ENCODE measurements at places on chromosomes 1 and 21.

DNA sequence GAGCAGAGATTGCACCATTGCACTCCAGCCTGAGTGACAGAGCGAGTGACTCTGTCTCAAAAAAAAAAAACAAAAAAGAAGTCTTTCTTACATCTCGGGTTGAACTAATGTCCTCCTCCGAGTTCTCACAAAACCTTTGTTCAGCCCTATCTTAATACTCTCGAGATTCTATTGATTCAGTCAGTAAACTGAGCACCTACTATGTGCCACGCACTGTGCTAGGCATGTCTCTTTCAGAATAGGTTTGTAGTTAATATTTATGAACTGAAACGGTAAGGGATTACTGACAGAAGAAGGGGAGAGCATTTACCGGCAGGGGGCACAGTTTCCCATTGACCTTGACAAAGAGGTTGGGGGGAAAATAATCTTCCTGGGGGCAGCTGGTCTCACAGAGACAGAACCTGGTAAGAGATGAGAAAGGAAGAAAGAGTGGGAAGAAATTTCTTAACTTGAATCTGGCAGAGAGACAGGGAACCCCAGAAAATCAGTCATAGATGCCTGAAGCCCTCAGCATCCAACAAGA, 3.4 kb downstream of the PIAS3 start:
- no peak for DNase-seq

DNA sequence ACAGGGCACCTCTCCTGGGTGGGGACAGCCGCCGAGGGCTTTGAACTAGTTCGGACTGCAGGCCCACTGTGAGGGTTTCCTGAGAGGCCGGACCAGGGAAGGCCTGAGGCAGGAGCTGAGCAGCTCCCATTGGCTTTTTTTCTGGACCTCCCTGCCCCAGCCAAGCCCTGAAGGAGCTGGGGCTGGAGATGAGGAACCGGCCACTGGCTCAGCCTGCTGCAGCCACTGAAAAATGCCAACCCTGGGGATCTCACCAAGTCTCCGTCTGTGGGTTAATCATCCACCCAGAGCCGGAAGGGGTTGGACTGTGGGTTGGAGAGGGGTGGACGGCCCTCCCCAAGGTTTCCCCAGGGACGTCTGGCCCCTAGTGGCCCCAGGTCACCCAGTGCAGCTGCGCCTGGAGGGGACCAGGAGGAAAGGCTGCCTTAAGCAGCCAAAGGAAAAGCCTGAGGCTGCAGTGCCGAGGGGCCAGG, 2.5 kb downstream of the VWA1 start:
- DNase-seq, result no peak

DNA sequence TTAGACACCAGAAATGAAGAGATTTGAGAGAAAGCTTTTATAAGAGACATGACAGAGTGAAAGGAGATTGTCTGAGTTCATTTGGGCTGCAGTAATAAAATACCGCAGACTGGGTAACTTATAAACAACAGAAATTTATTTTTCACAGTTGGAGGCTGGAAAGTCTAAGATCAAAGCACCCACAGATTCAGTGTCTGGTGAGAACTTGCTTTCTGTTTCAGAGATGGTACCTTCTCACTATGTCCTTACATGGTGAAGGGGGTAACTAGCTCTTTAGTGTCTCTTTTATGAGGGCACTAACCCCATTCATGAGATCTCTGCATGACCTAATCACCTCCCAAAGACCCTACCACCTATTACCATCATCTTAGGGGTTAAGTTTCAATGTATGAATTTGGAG, 30.9 kb upstream of the FCRL4 start:
- DNase-seq, result no peak

GRCh38 chr1:17207046-17207445, 2.1 kb downstream of the PADI1 start:
- DNase-seq, result no peak

DNA sequence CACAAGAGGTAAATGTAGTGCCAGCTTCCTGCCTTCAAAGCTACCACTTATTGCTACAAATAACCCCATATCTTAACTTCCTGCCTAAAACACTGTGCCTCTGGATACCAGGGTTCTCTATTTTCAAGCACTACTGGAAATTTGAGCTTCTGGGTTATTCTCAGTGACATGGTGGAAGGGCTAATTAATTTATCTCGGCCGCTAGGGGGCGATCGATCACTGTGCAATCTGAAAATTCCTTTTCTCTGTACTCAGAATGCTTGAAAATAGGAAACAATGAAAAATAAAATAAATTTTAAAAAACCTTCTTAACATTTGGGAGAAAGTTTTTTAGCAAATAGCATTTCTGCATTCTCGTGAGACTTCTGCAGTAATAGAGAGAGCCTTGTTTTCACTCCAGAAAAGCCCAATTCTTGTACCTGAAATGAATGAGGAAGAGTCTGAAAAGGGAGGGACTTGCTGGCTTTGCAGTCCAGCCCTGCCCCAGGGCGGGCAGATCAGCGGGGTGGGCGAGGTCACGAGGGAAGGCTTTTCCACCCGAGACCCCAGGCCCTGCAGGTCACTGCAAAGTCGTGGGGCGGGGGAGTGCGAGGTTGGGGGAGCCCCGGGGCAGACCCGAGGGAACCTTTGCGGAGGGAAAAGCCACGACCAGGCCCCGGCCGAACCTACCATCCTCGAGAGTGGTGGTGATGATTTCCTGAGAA, 276.7 kb downstream of the PCP4 start:
- peak; percentile 13 for DNase-seq

Data from stromal cell of bone marrow (primary cell).